ENCODE measurements at places on chromosomes 3 and 15.
A peak's percentile ranks its signal among the peaks of the same experiment; 100 is the strongest.

GRCh38 chr15:84929795-84930603 lies 45.5 kb downstream of the SLC28A1 start:
- no peak for DNase-seq

- no peak for DNase-seq
Measured at GRCh38 chr15:82670699-82671098, 23.5 kb upstream of the CPEB1 start.

- no peak for DNase-seq
Measured at GRCh38 chr3:177405191-177405672, 207.9 kb upstream of the TBL1XR1 start.

DNA sequence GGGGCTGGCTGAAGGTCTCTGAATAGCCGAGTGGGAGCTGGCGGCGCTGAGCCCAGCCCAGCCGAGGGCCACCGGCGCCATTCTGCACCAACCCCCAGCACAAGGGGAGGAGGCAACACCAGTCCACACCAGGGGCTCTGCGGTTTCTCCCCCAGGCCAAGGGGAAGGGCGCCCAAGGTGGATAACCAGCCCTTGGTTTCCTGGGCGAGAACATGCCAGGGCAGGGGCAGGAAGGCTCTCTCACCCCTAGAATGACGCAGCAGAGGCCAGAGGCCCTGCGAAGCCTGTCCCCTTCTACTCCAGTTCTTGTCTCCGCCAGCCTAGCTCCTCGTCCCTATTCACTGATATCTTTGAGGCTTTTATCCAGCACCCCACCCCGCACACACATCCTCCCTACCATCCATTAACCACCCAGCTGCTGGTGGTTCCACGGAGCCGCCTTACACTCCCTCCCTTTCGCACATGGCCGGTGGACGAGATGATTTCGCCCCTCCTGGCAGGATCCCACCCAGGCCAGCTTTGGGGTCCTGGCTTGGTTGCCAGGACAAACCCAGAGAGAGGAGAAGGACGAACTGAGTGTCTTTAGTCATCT lies 1.3 kb downstream of the RBPMS2 start:
- no peak for DNase-seq

- DNase-seq: no peak
Measured at GRCh38 chr15:51093839-51094605, 684 bp downstream of the TNFAIP8L3 start.

DNA sequence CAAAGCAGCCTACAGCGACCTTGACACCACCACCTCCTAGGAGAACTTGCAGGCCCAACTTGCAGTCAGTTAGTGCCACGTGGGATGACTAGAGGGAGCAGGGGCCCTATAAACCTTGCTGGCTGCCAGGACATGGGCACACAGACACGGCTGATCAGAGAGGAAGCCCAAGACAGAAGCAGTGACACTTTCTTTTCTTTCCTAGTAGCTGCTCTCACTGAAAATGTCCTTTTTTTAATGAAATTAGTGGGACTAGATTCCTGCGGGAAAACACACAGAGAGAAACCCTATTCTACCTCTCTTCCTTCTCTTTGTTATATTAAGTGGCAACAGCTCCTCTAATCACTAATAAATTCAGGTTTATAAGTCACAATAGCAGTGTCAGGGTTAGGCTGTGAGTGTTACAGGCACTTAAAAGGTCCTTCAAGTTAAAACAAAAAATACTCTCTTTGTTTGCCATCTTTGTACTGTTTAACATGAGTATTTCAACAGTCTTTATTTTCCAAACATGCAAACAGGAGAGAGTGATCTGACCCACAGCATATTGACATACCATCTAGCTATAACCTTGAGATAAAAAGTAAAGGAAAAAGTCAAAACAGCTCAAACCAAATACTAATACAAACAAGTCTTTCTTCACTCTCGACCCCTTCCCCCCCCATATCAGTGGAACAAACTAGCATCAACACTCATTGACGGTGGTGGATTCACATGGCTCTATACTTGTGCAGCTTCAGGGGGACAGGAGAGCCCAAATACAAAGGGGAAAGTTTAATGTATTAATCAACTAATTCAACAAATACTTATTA lies 2.1 kb upstream of the TMEM212 start:
- DNase-seq: no peak

GRCh38 chr15:70703096-70703878 lies 60.1 kb downstream of the UACA start:
- DNase-seq: no peak

DNA sequence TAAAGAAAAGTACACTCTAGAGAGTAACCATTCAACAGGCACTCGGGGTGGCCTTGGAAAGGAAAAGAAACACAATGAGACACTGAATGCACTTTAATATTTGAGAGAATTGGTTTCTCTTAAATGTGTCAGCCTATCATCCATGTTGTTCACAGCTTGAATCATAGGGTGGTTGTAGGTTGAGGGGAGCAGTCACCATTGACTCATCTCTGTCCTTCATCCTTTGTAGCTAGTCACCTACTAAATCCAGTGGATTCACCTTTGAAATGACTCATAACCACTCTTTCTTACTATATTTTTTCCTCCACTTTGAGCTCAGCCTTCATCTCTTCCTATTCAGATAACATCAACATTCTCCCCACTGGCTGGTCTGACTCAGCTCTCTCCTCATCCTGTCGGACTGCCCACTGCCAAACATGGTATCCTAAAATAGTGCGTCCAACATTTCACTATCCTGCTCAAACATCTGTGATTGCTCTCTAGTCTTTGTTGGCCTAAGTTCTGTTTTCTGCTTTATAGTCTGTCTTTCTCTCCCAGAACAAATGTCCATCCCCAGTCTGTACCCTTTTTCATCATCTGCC lies 182.7 kb upstream of the GADL1 start:
- no peak for DNase-seq

- DNase-seq: no peak
Measured at GRCh38 chr15:97959724-97960363, 659 bp upstream of the ARRDC4 start.

- no peak for DNase-seq
Measured at GRCh38 chr3:78761126-78761525, 1006.7 kb downstream of the ROBO1 start.

- peak; percentile 72 for DNase-seq
Measured at GRCh38 chr15:44726568-44727484, 9.5 kb upstream of the TRIM69 start.

DNA sequence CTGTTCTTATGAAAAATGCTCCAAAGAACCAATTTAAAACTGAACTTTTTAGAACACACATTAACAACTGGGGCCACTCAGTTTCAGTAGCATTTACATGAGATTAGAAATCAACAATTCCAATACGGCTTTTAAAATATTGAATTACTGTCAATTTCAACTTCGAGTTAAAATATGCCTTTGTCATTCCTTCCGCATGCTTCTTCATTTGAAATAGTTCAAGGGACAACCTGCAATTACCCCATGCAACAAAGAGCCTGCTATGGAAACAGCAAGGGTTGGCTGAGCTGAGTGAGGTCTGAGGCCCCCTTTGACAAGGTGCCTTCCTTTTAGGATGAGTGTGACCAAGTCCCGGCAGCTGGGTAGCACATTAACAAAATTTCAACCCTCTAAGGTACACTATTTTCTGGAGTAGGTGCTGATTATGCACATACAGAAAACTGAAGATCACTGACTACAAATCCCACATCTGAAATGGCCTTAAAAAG lies 11.6 kb downstream of the PDCD10 start:
- DNase-seq: no peak

- DNase-seq: no peak
Measured at GRCh38 chr15:88897456-88898194, 2.3 kb upstream of the HAPLN3 start.

DNA sequence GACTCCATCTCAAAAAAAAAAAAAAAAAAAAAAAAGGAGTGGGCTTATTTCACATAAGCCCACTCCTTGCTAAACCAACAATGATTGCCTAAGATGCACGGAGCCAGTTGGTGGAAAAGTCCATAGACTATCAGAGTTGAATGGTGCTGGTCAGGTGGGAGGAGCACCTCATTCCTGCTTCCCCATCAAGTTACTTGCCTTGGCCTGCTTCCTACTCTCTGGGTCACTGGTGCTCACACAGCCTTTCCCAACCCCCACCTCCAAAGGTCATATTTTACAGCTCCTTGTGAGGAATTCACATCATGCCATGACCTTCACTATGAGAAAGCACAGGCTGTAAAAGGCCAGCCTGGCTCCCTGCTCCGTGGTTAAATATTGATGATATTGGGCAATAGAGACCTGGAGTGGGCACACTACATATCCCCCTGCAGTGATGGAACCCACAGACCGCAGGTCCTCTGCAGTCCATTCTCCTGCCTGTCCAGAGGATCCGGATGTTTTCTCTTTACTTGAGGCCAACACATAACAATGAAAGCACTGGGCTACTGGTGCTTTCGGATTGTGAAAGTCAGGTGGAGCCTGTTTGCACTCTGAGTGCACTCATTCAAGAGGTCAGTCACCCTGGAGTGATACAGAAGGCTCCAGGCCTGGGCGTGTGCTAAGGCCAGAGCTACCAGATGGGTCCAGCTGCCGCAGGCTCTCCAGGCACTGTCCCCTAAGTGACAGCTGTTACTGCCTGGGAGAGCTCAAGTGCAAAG lies at the start of gene SLC51B:
Gene SLC51B (plus strand): TSS at position 664 of the 758 bp plus-strand sequence. CDS start 4,618 bp downstream, outside the sequence.
- no peak for DNase-seq

- DNase-seq: no peak
Measured at GRCh38 chr3:31615071-31615875, 82.5 kb downstream of the STT3B start.

GRCh38 chr15:58260205-58260724 lies 122.1 kb downstream of the AQP9 start:
- DNase-seq: no peak

GRCh38 chr15:99413955-99414754 lies 151.6 kb upstream of the MEF2A start:
- no peak for DNase-seq

DNA sequence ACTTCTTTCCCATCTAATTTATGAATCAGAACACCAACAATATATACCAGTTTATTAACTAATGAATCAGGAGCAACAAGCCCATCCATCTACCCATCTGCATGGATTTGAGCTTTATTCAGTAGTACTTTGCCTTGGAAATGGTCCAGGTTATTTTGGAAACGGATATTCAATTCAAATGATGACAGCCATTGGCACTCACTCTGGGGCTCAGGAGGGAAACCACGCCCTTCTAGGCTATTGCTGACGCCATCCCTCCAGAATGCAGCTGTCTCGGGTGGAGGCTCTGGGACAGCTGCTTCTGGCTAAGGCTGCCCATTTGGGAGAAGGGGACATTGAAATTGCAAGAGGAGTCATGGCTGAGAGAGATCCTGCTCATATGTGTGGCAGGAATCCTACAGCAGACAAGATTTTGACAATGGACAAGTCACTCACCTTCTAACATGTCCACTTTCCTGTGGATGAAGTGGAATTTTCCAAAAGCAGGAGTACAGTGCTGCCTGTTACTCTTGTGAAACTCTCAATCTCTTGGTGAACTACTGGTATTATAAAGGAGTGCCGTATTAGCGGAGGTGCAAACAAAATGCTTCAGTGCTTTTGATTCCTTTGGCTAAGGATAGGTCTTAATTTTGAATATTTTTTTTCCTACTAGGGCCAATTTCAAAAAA lies 29.3 kb upstream of the TRAK1 start:
- DNase-seq: no peak

DNA sequence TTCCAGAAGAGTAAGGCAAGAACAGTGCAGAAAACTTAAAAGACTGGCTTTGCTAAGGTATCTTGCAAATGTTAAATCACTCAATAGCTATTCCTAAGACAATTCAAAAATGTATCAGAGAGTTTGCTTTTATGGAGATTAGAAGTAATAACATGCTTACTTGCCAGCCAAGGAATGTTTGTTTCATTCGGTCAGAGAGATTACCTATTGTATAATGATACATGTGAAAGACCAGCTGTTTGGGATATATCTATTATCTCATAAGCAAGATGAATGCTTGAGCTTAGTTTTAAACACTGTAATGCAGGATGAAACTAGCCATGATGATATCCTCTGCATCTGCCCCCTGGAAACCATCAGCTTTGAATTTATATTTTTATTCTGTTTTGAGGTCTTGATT lies 70.7 kb downstream of the MAP2K5 start:
- DNase-seq: no peak

DNA sequence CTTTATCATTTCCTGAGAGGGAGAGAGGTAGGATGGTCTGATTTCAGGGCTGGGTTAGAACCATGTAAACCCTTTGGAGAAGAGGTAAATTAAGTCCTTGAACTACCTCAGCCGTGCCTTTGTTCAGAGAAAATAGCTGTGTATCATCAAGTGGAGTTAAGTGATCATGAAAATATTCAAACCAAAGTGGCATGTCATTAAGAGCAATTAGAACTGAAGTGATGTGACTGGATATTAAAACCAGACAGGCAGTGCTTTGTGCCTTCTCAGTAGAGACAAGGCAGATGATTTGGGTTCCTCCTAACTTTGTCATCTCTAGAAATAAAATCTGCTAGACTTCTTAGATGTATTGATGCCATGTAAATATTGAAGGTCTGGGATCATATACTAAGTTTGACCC lies 171.5 kb downstream of the IL5RA start:
- no peak for DNase-seq

- DNase-seq: no peak
Measured at GRCh38 chr3:62798000-62798399, 77.2 kb downstream of the CADPS start.

- DNase-seq: peak; percentile 59
Measured at GRCh38 chr3:46383951-46384330, 13.2 kb downstream of the CCR5 start.

GRCh38 chr3:11283139-11283475 lies 10.9 kb downstream of the ATG7 start:
- DNase-seq: no peak

DNA sequence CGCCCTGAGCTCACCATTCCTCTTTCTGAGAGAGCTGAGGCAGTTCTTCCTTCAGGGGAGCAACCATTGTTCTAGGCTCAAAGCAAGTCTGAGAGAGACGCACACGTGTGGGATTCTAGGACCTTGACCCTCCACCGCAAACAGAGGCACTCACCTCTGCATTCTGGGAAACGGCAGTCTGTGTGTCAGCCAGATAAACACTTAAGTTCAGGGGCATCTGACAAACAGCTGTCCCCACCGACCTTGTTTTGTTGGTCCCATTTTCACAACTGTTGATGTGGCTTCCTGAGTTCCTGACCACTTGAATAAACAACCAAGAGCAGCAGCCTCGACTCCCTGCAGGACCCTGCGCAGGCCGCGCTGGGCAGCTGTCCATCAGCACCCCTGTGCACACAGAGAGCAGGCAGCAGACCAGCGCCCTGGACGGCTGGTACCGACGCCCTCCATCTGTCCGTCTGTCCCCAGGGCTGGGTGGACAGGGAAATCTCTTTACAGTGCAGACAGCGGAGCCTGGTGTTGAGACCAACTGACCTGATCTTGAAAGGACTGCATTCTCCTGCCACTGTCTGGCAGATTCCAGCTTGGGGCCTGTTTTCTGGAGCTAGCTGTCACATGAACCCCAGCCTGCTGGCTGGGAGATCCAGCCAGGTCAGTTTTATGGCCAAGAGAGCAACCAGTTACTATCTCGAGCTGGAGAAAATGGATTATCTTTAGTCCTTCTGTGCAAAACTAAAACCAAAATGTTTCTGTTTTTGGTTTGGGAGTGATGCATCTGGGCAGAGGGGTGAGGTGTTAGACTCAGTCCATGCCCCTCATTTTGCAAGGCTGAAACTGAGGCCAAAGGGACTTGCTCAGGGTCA lies 64.2 kb downstream of the FAM43A start:
- DNase-seq: no peak

Data from GF-D8 (cell line).